ENCODE measurements at places on chromosomes 1 and 21. TPM values are rescaled to one million over a fixed set of nuclear protein-coding genes. Genes with fewer than 3 reads are reported as not detected.

- H3K4me3 ChIP-seq: no peak overlapping the region
- no peaks in the 10 kb centered on the region for H3K4me1 ChIP-seq
- no peaks in the 10 kb centered on the region for H3K36me3 ChIP-seq
- H3K27me3 ChIP-seq: no peaks in the 10 kb centered on the region
Observed at GRCh38 chr1:223852337-223852736, 6.6 kb upstream of the TP53BP2 start.

DNA sequence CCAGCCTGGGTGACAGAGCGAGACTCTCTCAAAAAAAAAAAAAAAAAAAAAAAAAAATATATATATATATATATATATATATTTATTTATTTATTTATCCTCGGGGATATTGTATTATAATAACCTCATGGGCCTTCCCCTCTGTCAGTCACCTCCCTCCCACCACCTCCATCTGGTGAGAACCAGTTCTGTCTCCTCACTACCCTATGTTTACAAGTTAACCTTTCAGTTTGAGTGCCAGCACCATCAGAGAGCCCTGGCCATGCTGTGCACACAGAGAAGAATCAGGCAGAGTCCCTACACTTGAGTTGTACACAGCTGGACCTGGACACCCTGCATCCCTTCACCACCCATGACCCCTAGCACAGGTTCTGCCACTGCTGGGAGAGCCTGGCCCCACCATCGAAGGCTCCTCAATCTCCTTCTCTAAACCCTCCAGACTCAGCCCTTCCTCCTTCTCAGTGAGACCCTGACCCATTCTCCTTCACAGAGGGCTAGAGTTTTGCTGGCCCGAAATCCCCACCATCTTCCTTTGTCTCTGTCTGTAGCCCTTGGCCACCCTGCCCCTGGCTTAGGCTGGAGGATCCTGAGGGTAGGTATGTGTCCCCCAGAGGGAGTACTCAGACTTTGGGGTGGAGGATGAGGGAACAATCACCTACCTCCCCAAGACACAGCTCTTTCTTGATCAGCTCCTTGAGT, 1.2 kb downstream of the S100A5 start:
- peak overlapping the region; percentile 93 for H3K27ac ChIP-seq
- H3K27me3 ChIP-seq: no peaks in the 10 kb centered on the region
- DNase-seq: no peak
- peaks cover 74% of the 10 kb centered on the region for H3K4me1 ChIP-seq

DNA sequence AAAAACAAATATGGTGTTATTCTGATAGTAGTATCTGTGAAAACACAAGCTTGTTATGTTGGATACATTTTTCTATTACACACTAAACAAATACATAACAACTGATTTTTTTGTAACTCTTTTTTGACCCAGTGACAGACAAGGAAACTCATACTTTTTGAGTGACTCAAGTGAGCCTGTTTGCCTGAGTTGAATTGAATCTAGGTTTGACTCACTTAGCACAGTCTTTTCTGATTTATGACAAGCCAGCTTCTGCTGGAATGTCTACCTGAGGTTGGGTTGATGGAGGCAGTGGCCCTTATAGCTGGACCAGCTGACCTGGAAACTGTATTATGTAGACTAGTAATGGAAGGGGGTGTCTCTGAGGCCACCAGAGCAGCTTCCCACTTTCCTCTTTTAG, 4.2 kb upstream of the CLCA4 start:
- no peak overlapping the region for H3K4me3 ChIP-seq
- no peak overlapping the region for H3K27ac ChIP-seq
- H3K36me3 ChIP-seq: no peaks in the 10 kb centered on the region
- peaks cover 10% of the 10 kb centered on the region for H3K4me1 ChIP-seq
- peak; percentile 78 for DNase-seq

Gene NMNAT2
- 6.6 TPM for total RNA-seq

GRCh38 chr1:151989211-151989862, 4.3 kb downstream of the S100A10 start:
- no peaks in the 10 kb centered on the region for H3K27me3 ChIP-seq
- peaks cover 43% of the 10 kb centered on the region for H3K36me3 ChIP-seq
- peaks cover 63% of the 10 kb centered on the region for H3K4me1 ChIP-seq
- H3K27ac ChIP-seq: peak overlapping the region; percentile 97
- DNase-seq: peak; percentile 97
- peak overlapping the region; percentile 91 for H3K4me3 ChIP-seq

GRCh38 chr1:176602388-176603004, 139.5 kb downstream of the PAPPA2 start:
- no peaks in the 10 kb centered on the region for H3K27me3 ChIP-seq
- H3K27ac ChIP-seq: no peak overlapping the region
- no peak for DNase-seq
- no peaks in the 10 kb centered on the region for H3K36me3 ChIP-seq
- no peaks in the 10 kb centered on the region for H3K4me1 ChIP-seq
- no peak overlapping the region for H3K4me3 ChIP-seq

GRCh38 chr1:21716169-21716568, 47.0 kb upstream of the RAP1GAP start:
- no peak overlapping the region for H3K27ac ChIP-seq
- no peak overlapping the region for H3K4me3 ChIP-seq
- no peaks in the 10 kb centered on the region for H3K4me1 ChIP-seq

- H3K36me3 ChIP-seq: no peaks in the 10 kb centered on the region
- DNase-seq: no peak
- H3K4me3 ChIP-seq: no peak overlapping the region
Observed at GRCh38 chr1:89407360-89407759, 43.5 kb downstream of the GBP6 start.

- no peak for DNase-seq
- H3K4me3 ChIP-seq: no peak overlapping the region
- H3K36me3 ChIP-seq: no peaks in the 10 kb centered on the region
- H3K4me1 ChIP-seq: no peaks in the 10 kb centered on the region
- no peak overlapping the region for H3K27ac ChIP-seq
- no peaks in the 10 kb centered on the region for H3K27me3 ChIP-seq
Observed at GRCh38 chr1:51247022-51247421, 10.9 kb downstream of the RNF11 start.

GRCh38 chr1:198776602-198777029, 137.8 kb downstream of the PTPRC start:
- H3K27ac ChIP-seq: peak overlapping the region; percentile 86
- peak; percentile 87 for DNase-seq
- H3K4me1 ChIP-seq: peaks cover 38% of the 10 kb centered on the region
- H3K4me3 ChIP-seq: no peak overlapping the region
- H3K36me3 ChIP-seq: no peaks in the 10 kb centered on the region

DNA sequence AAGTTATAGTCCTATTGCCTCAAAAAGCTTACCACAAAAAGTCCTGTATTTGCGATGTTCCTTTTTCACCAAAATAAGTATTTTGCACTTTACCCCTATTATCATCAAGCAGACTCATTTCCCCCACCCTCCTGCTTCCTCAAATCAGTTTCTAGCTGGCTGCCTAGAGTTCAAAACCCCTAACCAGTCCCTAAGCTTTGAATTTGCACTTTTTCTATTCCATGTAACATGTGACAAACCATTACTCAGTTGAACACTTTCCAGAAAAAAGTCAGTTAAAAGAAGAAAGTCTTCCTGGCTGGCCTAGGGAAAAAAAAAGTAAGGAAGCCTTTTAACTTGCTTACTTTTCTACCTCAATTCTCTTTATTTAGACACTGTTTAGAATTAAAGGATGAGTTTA, 8.2 kb downstream of the CEP170 start:
- no peaks in the 10 kb centered on the region for H3K27me3 ChIP-seq
- H3K36me3 ChIP-seq: no peaks in the 10 kb centered on the region
- DNase-seq: peak; percentile 70
- H3K27ac ChIP-seq: 0 out of 2 replicates have a peak overlapping the region, but pooled peaks have one; percentile 1
- peaks cover 29% of the 10 kb centered on the region for H3K4me1 ChIP-seq
- no peak overlapping the region for H3K4me3 ChIP-seq

All from PC-3 (cell line).